ENCODE measurements at places on chromosomes 6 and 20.

DNA sequence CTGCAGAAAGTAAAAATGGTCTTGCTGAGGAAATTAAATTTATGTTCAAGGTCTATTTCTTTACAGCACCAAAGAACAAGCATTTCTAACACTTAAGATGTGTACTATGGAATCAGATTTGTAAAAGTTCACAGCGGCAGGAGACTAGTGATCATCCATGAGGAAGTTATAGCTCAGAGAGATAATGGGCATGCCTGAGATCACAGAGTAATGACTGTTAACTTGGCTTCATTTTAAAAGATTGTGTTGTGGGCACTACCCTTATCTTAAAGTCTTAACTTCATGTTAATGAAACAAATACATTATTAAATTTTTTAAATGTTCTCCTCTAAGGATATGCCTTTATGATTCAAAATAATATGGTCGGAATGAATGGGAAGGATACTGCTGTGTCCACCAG is 168.6 kb downstream of the GMPR start:
- no peak for DNase-seq

GRCh38 chr6:11043378-11043960 is 636 bp downstream of the ELOVL2 start:
- peak; percentile 63 for DNase-seq

DNA sequence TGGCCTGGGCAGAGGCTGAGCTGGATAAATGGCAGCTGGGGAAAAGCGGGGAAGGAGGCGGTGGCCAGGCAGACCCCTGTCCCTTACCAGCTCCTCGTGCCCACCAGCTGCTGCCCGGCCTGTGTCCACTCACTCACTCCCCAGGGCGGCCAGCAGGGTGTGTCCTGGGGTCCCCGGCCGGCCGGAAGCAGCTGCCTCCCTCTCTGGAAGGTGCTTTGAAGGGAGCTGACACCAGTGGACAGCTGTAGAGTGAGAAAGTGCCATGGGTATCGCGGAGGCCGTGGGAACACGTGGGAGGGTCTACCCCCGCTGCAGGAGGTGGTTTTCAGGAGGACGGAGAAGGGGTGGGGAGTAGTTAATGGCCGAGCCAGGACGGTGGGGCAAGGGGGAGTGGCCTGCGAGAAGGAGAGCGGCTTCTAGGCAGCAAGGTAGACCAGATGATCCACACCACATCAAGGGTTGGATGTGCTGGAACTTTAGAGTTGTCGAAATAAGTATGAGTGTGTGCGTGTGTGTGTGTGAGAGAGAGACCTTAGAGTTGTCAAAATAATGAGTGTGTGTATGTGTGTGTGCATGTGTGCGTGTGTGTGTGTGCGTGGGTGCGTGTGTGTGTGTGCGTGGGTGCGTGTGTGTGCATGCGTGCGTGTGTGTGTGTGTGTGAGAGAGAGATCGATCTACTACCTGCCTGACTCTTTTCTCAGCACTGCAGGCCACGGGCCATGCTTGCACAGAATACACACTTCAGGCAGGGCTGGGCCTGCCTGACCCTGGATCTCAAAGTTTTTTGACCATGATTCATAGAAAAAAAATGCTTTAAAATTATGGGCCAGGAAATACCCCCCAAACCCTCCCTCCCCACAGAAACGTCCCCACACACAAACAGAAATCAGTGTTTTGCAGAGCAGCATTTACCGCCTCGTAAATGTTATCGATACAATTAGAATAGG is 43.9 kb downstream of the CDH4 start:
- no peak for DNase-seq

DNA sequence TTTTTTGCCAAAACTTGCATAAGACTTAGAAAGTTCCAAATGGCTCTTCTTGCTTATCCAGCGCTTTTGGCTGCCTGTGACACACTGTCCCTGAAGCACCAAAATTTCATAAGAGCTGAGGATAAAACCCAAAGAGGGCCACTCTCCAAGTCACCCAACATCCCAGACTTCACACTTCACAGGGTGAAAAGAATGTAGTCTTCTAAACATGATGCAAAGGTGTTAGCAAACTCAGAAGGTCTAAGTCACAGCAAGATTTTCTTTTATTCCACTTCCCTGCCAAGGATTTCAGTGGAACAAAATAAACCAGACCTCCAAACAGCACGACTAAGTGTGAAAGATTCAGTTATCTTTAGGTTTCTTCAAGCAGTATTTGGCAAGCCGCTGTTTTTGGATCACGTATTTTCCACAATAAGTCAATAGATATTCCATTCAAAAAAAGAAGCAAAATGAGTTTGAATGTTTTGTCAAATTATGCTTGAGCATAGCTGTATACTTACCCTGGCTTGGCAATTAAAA is 44.6 kb upstream of the CD93 start:
- DNase-seq = no peak

GRCh38 chr6:147194652-147195411 is 9.4 kb upstream of the STXBP5 start:
- no peak for DNase-seq

- DNase-seq = no peak
Observed at GRCh38 chr6:55290736-55291135, 36.5 kb upstream of the GFRAL start.

DNA sequence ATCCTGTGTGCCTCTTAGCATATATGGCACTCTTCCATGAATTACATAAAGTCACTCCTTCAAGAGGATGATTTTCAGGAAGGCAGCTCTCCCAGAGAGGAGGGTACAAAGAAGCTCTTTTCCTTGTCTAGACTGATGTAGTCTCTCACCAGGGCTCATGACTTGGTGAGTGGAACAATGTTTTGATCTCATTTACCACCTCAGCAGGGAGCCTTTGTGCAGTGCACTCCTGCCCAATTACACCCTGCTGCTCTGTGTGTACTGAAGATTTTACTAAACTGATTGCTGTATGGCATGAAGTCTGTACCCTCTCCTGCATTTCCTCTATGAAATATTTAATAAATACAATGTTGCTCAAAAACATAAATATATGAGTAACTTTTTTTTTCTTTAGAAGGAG is 598.3 kb upstream of the HS3ST5 start:
- DNase-seq = no peak

DNA sequence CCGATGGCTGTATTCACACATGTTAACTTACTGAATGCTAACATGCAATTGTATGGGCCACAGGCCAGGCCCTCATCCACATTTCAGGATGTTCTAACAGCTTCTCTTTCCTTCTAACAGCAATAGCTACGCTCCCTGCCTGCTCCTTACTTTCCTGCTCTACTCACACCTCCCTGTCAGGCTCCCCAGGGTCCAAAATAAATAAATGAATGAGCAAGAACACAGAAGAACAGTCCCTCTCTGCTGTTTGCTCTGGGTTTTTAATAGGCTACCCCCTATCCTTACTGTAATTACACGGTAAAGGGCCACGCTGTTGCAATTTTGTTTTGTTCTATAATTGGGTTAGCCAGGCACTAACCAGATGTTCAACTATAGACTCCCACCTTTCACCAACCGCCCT is 135.6 kb downstream of the GMDS start:
- DNase-seq = no peak

GRCh38 chr6:116246089-116246488 is 7.8 kb downstream of the TSPYL4 start:
- no peak for DNase-seq

GRCh38 chr20:38730167-38730988 is 6.1 kb downstream of the SLC32A1 start:
- DNase-seq = no peak

DNA sequence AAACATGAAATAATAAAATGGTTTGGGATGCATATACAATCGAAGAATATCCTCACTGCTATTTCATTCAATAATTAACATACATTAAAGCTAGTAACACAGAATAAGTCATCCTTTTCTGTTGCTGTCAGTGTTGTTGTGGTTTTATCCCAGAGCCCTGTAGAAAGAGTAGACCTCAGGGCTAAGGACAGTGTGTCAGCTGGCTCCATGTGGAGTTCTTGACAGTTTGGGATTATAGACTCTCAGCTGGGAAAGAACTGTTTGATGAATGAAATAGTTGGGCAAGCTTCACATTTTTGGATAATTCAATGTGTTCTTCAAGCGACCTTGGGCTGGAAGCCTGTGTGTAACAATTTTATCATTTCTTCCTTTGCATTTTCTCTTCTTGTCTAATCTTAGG is 10.1 kb downstream of the UTRN start:
- no peak for DNase-seq

DNA sequence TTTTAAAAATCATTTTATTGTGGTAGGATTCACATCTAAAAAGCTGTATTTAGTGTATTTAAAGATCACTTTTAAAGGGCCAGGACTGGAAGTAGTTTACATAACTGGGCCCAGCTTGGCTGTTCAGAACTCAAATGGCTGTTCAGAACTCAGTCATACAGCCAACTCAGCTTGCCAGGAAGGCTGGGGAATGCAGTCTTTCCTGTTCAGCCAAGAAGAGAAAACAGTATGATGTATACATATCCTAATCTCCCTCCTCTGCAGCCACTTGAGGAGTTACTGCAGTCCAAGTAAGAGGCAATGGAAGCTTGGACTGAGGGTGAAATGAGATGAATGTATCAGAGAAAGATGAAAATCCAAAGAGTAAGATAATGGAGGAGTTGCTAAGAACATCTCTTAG is 24.6 kb downstream of the DSTN start:
- no peak for DNase-seq

DNA sequence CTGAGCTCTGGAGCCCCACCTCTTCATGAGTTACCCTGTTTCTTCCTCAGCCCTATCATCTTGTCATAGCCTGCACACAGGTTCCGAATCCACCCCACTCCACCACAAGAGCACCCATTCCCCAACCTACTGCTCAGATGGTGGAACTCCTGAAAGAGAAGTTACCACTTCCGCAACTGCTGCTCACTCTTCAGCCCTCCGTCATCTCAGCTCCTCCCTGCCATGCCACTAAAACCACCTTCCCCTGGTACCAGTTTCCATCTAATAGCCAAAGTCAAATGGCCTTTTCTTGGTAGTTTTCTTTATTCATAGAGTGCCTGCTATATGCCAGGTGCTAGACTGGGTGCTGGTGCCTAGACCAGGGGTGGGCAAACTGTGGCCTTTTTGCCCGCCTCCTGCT is 3.9 kb downstream of the RAB22A start:
- DNase-seq = no peak

DNA sequence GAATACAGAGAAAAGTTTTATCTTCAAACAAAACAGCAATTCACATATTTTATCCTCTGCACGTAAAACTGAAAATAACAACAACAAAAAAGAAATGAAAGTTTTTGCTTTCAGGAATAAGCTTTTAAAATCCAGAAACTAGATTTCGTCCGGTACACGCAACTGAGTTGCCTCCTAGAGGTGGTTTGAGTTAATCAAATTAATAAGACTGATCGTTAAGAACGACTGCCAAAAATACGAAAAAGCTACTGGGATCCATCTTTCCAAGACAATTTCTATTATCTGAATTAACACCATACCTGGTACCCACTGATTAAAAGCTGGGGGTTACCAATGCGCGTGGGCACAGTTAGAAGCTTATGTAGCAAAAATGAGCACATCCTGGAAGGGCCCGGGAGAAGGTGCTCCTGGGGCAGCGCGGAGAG is 669 bp downstream of the PDCD2 start:
- DNase-seq = peak; percentile 3

- DNase-seq = no peak
Observed at GRCh38 chr6:4660377-4661321, 115.6 kb upstream of the CDYL start.

DNA sequence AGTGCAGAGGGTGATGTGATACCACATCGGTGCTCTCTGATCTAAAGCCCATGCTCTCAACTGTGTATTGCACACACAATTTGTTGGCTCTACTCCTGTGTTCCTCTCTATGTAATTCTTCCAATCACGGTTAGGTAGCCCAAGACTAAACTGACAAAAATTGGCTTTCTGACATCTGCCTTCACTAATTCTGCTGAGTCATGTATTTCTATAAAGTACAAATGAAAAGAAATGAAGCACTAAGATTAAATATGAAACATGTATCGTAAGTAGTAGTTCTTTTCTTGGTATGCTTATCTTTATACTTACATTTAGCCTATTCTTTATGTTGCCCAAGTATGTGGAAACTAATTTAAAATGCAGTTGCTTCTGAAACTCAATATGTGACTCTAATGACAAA is 7.7 kb upstream of the MLIP start:
- DNase-seq = no peak

DNA sequence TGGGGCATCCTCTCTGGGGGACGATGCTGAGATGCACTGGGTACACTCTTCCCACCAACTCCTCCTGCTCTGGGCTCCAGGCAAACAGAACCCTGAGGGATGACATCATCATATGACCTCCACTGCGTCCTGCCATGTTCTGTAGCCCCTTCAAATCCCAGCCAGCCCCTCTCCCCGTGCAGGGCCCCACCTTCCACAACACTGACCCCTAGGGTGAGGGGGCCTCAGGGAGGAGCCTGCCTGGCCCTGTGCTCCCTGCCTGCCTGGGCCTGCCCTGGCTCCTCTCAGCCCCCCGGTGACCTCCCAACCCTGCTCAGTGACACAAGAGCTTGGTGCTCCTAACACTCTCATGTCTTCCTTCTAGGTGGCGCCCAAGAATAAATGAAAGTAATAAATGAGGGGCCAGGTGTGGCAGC is 9.6 kb upstream of the SPDEF start:
- no peak for DNase-seq

DNA sequence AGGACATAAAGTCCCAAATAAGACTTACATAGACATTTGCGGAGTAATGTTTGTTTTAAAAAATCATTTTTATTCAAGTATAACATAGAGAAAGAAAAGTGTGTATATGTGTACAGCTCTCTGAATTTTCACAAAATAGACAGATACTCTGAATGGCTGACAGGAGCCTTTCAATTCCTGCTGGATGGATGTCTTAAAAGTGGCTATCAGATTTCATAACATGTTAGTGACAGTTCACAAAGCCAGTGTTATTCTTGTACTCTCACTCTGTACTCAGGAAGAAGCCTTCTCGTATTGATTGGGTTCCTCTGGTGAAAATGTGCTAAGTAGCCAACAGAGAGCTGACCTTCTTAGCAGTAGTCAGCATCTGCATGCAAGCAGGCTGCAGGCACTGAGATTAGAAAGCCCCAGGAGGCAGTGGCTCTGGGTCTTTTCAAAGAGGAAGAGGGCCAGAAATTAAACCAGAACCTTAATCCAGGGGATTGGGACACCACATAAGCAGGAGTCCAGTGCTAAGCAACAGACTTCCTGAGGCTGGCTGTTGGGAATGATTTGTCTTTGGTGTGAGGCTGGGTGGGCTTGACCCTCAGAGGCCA is 19.7 kb downstream of the SLC17A4 start:
- no peak for DNase-seq

All from left kidney (tissue), 8 donors.